Stimulated activated CD8-positive, alpha-beta memory T cell treated with anti-CD3 and anti-CD28 coated beads, Interleukin-4, amount 100 ng/mL, for 1 hour (primary cell): ENCODE measurements at places on chromosomes 13 and 19.

DNA sequence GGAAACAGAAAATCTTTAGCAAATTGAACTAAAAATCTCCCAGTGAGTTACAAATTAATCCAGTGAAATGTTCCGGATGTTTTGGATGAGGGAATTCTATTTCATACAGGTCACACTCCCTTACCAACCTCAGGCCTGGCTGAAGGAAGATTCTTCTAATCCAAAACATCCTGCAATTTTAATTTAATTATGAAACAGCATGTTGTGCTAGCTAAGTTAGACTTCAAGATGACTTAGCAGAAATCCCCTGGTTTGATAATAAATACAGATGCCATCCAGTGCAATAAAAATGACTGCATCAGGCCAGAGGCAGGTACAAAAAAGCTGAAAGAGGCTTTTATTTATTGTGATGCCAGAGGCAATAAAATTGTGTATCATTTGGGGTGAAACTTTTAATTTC, 96.7 kb upstream of the CLDN10 start:
- DNase-seq, result no peak

GRCh38 chr13:33367926-33368325, 82.4 kb upstream of the STARD13 start:
- no peak for DNase-seq

DNA sequence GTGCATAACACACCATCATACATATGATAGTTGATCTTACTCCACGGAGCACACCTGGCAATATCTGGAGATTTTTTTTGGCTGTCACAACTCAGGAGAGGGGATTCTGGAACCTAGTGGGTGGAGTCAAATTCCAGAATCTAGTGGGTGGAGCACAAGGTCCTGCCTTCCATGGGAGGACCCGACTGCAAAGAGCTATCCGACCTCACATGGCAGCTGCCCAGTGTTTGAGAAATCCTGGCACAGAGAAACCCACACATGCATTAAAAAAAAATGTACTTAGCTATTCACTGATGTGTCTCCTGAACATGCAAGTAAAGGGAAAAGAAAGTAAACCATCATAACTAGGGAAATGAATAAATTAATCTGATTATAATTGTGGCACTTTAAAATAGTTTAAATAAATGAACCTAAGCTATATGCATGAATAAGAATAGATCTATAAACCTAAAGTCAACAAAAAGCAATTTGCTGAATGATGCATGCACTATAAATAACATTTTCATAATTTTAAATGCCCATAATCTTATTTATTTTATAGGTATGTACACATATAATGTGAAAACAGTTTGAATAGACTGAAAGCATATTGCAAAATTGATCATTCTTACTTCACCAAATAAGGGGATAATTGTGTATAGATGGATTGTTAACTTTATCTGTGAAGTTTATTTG, 300.3 kb downstream of the MYO16 start:
- DNase-seq, result no peak

DNA sequence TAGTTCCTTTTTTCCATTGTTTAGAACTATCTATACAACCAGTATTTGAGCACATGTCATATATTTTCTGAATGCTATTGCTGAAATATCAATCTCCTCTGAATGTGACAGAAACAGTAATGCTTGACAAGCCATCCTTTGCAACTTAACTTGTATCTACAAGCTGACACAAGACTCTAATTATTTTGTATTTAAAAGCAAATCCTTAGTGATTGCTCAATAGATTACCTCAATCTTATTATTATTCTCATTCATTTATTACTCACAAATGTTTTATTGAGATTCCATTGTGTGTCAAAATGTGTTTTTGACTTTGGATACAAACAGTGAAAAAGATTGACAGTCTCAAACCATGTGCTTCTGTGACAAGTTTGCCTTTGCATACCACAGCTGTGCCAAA, 787.8 kb upstream of the PRR20A start:
- DNase-seq, result no peak

- DNase-seq, result no peak
Observed at GRCh38 chr13:43054803-43055802, 31.7 kb downstream of the DNAJC15 start.

DNA sequence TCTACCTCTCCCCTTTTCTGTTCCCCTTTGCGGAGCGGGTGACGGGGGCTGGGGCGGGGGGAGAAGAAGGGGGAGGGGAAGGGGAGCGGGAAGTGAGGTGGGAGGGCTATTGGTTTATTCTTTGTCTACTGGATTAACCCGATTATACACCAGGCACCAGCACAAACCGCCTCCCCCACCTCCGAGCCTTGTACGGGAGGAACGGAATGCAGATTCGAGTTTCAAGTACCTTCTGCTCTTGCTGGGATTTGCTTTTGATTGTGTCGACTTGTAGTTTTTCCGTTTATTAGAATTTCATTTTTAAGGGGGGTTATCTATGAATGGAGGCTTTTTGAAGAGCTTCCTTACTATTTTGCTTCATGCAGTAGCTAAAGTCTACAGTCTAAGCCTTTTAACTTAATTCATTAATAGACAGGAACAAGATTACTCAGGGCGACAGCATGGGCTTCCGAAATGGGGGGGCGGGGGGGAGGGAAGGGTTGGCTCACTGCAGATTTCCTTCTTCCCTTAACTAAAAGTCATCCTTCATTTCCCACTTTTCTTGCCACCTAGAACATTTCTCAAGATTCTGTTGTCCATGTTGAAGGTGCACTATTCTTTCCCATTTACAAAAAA, 937 bp upstream of the SPRY2 start:
- no peak for DNase-seq

- DNase-seq, result no peak
Observed at GRCh38 chr19:43468354-43469159, 3.1 kb upstream of the LYPD3 start.

DNA sequence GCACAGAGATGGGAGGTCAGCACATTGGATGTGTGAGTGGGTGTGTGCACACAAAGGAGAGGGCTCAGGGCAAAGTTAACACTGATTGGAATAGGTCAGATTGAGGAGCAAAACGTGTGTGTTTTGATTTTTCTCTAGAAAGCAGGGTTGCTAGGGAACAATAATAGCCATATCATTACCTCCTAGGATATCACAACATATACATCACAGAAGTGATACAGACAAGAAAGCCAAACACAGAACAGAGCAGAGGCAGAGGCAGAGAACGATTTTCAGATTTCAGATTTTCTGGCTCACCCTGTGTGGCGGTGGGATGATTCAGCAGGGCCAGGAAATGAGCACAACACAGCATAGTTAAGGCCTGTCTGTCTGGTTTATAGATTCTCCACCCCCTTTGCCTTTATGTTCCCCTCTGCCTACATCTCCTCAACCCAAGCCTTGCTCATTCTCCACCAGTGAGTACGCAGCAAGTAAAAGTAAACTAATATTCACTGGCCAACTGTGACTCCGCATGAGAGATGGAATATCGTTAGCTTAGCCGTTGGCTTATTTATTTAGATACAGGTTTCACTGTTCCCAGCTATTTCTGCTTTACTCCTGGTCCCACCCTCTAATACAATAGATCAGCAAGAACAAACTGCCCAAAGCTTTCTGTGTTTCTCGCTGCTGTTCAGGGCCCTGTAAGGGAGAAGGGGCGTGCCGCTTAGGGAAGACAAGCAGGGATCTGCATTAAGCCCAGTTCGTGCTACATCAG, 182.7 kb upstream of the TSC22D1 start:
- DNase-seq, result no peak

GRCh38 chr13:101092985-101093384, 323.3 kb downstream of the NALCN start:
- DNase-seq, result no peak

- no peak for DNase-seq
Observed at GRCh38 chr13:51687947-51688714, 103.9 kb downstream of the WDFY2 start.

DNA sequence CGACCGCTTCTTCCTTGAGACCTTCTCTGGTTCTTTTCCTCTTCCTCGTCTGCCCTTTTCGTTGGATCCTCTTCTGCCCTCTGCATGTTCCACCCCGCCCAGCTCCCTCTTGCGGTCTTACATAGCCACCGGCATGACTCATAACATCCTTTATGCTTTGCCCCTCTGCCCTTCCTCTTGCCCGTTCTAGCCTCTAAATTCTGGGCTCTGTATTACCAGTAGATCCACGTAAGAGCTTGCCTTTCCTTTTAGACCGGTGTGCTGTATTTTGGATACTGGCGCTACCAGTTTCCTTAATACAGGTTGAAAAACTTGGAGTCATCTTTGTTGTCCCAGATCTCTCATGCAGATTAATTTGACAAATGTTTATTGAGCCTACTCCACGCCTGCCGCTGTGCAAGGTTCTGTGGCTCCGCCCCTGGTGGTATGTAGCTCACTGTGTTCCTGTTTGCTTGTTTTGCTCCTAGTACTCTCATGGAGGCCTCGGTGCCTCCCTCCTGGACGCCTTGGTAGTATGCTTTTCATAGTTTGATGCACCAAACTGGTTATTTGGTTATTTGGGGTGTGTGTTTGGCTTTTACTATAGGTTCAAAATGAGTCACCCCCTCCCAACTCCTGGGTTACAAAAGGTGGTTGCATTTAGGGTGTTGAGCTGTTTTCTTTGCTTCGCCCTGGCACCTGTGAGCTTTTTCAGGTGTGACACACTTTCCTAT, 1.7 kb downstream of the GTF3A start:
- DNase-seq, result peak; percentile 62

DNA sequence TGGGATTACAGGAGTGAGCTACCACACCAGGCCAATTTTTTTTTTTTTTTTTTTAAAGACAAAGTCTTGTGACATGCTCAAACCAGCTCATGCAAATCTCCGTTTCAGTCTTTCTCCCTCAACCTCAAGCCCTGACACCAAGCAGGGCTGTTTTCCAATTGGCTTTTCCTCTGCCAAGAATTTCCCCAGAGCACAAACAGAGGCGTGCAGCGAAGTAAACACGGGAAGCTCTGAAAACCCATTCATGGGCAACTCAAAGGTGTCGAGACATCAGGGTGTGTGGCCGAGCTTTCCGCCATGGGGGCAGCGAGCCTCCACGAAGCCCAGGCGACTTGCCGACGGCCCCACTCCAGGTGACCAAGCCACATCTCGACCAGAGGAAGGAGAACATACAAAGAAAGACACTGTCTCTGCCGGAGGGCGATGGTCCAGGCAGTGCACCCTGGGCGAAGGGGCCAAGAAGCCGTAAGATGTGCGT, 70.0 kb downstream of the INSR start:
- DNase-seq, result no peak

DNA sequence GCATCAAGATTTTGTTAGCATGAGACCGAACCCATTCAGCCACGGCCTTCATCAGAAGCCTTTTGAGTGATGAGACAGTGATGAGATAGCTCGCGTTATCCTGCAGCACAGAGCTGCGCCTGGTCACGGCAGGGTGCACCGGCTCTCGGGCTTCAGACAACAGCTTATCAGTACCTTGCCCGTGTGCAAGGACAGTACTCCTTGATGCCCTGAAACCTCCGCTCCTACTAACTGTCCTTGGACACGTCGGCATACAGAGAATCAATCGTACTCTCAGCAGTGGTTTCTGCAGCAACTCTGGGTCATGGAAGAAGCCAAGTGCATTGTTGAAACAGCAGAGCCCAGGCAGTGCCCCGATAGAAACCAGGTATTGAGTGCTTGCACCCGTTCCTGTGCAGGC, 40.7 kb downstream of the IRS2 start:
- no peak for DNase-seq

- no peak for DNase-seq
Observed at GRCh38 chr13:80821466-80821865, 480.5 kb upstream of the SPRY2 start.
